ENCODE measurements at places on chromosomes 1 and 21.

DNA sequence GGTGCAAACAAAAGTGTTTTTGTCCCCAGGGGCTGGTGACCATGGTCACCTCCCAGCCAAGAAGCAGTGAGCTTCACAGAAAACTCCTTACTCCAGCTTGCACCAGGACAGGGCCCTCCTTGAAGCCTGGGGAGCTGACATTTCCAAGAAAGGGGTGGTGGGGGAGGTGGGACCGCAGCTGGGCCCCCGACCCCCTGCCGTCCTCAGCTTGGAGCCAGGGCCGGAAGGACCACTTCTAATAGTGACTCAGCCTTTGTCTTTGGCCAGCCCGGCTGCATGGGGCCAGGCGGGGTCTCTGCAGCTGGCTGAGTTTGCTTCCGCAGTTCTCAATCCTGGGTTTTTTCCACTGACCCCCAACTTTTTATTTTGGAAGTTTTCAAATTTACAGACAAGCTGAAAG, 136.5 kb upstream of the POU3F1 start:
- no peak for DNase-seq

DNA sequence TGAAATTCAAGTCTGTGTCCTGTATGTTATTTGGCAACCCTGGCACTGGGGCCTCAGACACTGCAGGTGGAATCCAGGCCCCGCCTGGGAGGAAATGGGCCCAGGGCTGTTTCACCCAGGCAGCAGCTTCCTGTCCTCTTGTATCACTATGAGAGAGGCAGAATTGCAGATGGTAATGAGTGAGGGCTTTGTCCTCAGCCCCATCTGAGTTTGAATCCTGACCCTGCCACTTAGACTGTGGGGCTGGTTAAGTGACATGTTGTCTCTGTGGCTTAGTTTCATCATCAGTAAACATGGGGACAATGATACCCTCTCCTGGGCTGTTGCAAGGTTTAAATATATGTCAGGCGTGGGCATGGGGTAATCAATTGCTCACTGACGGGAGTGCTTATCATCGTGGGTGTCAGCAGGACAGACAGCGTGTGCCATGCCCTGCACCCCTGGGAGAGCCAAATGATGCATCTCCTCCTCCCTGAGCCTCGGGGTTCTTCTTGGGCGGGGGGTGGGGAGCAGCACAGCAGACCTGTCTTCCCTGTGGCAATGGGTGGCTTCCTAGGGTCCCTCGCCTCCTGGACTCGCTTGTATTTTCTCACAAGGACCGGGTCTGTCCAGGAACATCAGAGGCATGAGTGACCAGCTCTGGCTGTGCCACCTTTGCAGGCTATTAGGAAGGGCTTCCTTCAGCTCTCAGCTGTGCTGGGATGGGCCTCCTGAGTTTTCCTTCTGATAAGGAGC, 42.1 kb downstream of the ARHGEF10L start:
- no peak for DNase-seq

DNA sequence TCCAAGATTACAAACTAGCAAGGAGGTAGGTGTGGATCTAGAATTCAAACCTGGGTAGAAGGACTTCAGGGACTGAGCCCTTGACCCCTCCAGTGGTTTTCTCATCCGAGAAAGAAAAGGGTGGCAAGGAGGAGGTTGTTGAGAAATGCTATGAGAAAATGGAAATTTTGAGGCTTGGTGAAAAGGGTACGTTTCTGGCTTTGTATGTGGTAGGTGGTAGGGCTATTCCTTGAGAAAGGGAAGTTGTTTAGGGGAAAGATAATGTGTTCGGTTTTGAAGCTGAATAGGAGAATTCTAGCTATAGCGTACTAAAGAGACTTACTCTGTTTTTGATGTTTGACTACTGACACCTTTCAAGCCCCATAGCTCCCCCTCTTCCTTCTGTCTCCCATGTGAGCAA, 133.8 kb downstream of the CNIH3 start:
- no peak for DNase-seq

DNA sequence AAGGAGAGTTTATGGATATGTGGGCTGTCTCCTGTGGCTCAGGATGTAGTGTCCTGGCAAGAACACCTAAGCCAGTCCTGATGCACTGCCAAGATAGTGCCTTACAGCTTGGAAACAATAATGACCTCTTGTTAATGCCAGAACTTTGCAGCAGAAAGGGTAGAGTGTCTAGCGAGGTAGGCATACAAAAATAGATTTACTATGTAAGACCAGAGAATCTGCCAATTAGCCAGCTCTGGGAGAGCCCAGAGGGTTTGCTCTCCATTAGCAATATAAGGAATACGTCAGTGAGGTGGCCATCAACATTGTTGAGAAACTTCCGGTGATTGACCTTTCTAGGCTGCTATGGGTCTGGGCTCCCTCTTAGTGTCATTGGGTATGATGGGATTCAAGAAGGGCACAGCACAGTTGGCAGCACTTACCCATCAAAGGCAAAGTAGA, 178.5 kb upstream of the GALNT2 start:
- DNase-seq, result no peak

DNA sequence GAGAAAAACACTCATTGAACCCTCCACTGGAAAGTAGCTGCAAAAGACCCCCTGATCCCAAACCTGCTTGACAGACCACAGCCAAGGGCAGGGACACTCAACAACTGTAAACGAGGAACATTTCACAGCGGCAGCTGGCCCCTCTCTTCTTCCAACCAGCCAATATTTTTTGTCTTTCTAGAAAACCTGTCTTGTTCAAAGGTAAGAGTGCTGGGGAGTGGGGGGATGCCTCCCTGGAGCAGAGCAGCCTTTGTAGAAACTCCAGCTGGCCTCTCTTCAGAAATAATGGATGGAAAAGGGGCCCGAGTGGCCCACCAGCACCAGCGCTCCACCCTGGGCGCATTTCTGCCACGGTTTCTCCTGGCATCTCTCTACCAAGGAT, 384.0 kb downstream of the RRAGC start:
- no peak for DNase-seq

DNA sequence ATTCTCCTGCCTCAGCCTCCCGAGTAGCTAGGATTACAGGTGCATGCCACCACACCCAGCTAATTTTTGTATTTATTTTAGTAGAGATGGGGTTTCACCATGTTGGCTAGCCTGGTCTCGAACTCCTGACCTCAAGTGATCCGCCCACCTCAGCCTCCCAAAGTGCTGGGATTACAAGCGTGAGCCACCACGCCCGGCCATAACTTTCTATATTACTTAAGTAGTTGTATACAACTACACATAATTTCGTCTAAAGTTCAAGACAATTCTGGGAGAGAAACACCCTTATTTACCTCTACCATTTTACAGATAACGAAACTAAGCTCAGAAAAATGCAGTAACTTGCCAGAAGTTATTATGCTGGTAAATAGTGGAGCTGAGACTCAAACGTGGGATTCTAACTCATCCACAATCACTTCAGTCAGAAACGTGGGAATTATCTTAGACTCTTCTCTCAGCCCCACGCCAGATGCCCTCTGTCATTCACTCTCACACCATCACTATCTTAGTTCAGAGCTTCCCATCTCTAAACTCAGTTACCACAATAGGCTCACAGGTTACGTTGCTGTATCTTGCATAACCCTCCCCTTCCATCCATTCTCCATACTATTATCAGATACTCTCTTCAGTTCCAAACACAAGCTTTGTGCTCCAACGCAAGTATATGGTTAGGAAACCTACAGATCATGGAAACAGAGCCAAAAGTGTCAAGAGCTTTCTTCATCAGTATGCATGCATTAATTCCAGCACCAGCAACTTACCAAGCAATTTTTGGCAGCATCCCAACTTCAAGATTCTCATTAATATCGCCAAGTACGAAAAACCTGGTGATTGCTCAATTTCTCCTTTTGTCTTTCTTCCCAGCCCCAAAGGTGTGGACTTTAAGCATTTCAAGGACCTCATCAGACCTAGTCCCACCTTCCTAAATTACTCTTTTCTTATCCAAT, 69.3 kb downstream of the RERE start:
- DNase-seq, result no peak

GRCh38 chr21:44726826-44727225, 15.5 kb upstream of the TSPEAR start:
- no peak for DNase-seq

- DNase-seq, result no peak
Observed at GRCh38 chr1:234584926-234585325, 25.1 kb downstream of the IRF2BP2 start.

DNA sequence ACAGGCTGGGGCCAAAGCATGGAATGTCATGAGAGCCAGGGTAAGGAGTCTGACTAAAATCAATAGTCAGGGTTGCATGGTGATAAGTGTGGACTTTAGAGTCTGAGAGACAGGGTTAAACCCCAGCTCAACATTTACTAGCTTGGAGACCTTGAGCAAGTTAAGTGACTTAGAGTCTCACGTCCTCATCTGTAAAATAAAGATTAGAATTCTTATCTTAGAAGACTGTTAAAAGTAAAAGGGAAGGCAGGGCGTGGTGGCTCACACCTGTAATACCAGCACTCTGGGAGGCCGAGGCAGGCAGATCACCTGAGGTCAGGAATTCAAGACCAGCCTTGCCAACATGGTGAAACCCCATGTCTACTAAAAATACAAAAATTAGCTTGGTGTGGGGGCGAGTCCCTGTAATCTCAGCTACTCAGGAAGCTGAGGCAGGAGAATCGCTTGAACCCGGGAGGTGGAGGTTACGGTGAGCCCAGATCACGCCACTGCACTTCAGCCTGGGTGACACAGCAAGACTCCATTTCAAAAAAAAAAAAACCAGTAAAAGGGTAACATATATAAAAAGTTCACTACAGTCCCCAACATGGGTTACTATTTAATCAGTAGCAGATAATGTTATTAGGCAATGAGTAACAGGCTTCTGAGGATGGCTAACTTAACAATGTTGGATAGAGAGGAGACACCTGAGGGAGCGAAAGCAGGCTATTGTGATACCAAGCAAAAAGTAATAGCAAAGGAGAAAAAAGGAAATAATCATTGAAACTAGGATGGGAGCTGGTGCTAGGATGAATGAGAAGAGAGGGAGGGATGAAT, 20.8 kb downstream of the TMCO1 start:
- DNase-seq, result peak; percentile 57

DNA sequence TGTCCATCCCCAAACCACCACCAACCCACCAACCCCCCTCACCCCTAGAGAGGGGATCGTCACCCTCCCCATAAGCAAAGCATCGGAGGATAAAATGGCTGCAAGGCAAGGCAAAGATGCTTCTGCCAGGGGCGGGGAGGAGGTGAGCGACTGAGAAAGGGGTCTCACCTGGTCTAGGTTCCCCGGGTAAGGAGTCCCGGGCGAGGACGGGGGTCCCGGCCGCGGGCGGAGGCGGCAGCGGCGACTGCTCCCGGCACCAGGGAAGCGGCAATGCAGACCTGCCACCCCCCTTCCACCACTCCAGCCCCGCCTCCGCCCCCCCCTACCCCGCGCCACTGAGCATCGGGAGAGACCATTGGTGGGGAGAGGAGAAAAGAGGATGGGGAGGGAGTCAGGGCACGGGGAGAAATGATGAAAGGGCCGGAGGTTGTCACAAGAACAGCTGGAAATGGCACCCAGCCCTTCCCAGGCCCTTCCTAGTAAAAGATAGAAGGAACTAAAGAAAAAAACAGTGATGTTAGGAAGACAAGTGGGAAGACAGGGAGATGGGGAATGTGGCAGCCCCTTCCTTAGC, at the start of gene SV2A:
SV2A (minus strand) TSS at position 274 of the 574 bp plus-strand sequence. CDS start 4,004 bp downstream, outside the sequence.
- DNase-seq, result peak; percentile 67

DNA sequence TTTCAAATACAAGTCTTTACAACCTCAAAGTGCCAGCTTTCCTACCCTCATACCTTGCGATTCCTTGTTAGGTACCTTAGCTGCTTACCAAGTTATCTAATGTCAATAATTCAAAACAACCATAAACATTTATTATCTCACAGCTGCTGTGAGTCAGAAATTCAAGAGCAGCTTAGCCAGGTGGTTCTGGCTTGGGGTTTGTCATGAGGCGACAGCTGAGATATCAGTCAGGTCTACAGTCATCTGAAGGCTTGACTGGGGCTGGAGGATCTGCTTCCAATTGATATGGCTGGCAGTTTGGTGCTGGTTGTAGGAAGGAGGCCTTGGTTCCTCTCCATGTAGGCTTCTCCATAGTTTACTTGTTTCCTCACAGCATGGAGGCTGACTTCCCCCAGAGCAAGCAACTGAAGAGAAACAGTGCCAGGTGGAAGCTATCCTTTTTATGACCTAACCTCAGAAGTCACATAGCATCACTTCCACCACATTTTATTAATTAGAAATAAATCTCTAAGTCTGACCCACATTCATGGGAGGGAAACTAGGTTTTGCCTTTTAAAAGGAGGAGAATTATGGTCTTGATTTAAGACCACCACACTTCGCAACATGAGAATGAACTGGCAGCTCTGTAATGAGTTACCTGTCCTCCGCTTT, 103.3 kb upstream of the FGGY start:
- no peak for DNase-seq

DNA sequence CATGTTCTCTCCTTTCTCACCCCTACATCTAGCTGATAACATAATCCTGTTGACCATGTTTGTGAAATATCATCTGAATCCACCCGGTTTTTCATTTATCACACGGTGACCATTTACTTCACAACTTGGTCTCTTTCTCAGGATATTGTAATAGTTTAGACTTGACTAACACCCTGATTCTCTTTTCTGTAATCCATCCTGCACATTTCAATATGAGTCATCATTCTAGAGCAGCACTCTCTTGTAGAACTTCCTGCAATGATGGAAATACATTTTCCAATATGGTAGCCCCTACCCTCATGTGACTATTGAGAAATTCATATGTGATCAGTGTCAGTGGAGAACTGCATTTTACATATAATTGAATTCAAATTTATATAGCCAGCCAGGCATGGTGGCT, 2.3 kb upstream of the JAM2 start:
- no peak for DNase-seq

DNA sequence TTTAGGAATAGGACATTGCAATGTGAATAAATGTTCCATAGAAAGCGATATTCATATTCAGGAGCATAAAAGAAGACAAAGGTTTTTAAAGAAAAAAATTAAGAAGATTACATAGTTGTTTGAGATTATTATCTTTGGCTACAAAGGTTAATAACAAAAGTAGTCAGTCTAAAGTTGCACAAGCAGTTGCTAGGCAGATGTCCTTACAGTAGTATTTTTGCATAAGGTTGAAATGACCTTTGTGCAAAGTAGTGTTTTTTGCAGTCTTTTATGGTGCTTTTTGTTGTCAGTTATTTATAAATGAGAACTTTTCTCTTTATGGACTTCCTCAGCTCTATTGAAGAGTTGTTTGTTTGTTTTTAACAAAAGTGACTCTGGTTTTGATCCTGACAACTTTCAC, 447.8 kb downstream of the AMY1C start:
- DNase-seq, result no peak

DNA sequence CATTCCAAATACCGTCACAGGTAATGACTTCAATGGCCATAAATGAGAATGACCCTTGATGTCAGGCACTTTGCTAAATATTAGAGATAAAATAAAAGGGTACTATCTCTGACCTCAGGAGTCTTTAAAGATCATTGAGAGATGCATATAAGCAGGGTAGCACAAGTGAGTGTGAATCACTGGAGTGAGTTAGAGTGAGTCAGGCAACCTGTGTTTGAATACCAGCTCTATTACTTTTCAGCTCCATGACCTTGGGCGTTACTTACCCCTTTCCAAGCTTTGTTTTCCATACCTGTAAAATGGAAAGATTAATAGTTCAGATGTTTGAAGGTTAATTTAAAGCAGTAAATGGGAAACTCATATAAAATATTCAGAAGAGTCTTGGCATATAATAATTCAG, 1058.0 kb upstream of the ADGRL4 start:
- no peak for DNase-seq

Measured in hepatocyte (in vitro differentiated cells).